ENCODE measurements at places on chromosomes 2 and 18.

GRCh38 chr2:72545790-72546189 is 280.0 kb downstream of the EXOC6B start:
- no peak for DNase-seq

- no peak for DNase-seq
Measured at GRCh38 chr2:22355816-22356433, 1029.1 kb upstream of the KLHL29 start.

DNA sequence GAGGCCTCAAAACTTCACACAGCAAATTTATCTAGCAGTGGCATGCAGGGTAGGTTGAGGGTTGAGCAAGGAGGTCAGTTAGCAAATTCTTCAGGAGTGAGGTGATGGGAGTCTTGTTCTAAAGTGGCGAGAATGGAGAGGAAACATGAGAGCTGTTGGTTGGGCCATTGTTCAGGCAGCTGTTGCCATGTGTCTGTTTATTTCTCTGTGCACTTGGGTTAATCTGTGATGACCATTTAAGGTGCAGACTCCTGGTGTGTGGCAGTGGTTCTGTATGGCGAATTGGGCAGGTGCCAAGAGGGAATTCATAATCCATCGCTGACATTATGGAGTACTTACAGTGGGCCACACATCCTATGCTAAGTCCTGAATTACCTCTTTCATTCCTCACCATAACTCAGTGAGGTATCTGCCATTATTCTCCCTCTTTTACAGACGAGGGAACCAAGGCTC is 30.4 kb downstream of the TMEM178A start:
- DNase-seq = no peak

- DNase-seq = no peak
Measured at GRCh38 chr18:56861244-56861643, 210.1 kb downstream of the WDR7 start.

DNA sequence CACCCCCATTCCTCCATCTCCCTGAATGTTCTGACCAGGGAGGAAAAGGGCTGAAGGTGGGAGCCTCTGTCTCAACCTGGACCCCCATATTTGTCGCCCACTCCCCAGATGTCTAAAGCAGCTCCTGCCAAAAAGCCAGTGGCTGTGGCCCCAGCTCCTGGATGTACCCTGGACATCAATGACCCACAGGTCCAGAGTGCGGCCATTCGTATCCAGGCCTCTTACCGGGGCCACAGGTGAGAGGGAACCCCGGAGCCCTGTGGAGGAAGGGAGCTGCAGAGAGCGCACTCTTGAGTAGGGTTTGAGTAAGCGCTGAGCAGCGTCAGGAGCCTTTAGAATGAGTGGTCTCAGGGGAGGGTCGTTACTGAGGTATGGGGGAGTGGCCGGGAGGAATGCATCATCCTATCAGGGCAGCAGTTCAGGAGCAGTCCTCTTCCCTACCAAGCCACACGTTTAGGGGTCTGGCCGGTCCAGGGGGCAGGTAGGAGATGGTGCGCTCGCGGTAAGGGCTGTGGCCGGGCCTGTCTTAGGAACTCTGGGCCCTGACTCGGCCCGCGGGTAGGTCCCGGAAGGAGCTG is 2.4 kb upstream of the GMPPA start:
- no peak for DNase-seq

DNA sequence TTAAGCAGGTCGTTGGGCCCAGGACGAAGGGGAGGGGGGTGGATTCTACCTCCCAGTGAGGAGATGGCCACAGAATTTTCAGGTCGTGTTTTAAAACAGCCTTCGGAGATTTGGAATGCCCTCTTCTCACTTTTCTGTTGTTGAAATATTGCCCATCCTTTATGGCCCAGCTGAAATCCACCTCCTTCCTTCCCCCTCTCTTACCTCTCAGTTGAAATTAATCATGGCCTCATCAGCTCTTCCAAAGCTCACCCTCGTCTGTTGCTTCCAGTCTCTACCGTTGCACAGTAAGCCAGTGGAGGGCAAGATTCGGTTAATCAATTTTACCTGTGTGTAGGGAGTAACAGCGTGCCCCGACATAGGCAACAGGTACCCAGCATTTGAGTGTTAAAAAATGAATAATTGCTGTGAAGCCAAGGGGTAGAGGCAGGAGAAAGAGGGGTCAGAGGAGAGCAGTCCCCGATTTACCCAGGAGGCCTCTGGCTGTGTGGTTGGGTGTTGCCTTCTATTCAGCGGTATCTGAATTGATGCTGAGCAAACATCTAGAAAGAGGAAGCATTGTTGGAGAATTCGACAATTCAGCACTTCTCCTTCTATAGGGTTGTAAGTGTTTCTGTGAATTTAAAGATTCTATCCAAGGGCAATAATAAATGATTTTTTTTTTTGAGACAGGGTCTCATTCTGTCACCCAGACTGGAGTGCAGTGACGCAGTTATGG is 8.6 kb upstream of the PDIA6 start:
- no peak for DNase-seq

GRCh38 chr2:73202156-73203054 is at the start of gene NOTO:
Gene NOTO (plus strand): TSS chr2:73202574. CDS start chr2:73202667, 93 bp downstream.
- no peak for DNase-seq

DNA sequence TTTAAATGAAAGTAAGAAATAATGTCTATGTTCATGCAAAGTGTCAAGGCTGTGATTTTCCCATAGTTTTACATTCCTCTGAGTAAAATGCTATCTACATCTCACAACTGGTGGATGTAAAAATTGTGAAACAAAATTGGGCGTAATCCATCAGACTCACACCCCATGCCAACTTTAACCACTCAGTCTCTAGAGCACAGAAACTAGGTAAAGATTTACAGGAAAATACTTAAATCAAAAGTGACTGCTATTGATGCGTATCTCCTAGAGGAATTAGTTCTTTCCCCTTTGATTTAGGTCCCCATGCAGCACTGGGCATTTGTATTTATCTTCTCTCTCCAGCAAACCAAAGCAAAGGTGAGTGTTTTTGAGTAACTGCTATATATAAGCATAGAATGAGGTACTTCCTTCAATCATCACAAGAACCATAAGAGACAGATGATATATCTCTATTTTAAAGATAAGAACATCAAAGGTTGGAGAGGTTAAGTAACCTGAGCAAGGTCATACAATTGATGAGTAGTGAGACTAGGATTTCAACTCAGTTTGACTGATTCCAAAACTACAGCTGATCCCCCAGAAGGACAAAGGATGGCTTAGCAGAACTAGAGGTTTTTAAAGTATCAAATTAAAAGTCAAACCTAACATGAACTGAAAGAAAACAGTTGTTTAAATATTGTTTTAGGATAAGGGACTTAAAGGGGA is 594.0 kb upstream of the ACVR2A start:
- no peak for DNase-seq
